Mesangial cell (primary cell): ENCODE measurements at places on chromosomes 2 and 18. TPM values are rescaled to one million over a fixed set of nuclear protein-coding genes. Genes with fewer than 3 reads are reported as not detected.

Gene SATB2
- total RNA-seq: 1.6 and 3.5 TPM in 2 replicates

Gene AQP12A
- not detected in 2 replicates for total RNA-seq

Gene DAPL1
- total RNA-seq: 5.3 TPM in 1 of 2 replicates, not detected in the other

Gene POTEC
- total RNA-seq: not detected in 2 replicates

Gene ST8SIA5
- total RNA-seq: 0.13 TPM in 1 of 2 replicates, not detected in the other
